ENCODE measurements at places on chromosomes 2 and 18.

DNA sequence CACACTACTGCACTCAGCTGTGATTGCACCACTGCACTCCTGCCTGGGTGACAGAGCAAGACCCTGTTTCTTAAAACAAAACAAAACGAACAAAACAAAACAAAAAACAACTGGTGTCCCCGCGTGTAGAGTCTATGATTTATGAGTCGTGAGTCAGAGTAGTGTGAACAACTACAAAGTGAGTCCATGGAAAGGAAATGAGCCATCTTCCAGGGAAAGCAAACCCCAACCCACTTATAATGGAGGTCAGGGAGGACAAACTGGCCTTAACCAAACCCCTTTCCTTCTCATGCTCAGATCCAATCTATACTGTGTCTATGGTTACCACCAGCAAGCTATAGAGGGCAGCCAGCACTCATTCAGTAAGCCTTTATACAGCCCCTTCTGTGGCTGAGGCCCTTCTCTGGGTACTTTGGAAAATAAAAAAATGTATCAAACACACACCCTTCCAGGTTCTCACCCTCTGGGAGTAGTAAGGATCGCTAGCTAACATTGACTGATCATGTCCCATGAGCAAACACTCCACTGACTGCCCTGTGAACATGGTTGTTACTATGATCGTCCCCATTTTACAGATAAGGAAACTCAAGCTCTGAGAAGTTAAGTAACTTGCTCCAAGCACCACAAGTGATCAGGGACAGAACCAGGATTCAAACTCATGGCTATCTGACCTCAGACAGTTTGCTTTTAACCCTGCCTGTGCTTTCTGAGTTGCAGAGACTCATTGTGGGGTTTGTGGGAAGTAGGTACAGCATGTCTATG, 24.7 kb upstream of the COLEC12 start:
- peak; percentile 48 for DNase-seq

- no peak for DNase-seq
Measured at GRCh38 chr18:41504316-41504715, 450.7 kb upstream of the PIK3C3 start.

- DNase-seq, result no peak
Measured at GRCh38 chr2:62074233-62074632, 121.7 kb upstream of the B3GNT2 start.

- no peak for DNase-seq
Measured at GRCh38 chr2:222410534-222410933, 13.8 kb upstream of the SGPP2 start.

DNA sequence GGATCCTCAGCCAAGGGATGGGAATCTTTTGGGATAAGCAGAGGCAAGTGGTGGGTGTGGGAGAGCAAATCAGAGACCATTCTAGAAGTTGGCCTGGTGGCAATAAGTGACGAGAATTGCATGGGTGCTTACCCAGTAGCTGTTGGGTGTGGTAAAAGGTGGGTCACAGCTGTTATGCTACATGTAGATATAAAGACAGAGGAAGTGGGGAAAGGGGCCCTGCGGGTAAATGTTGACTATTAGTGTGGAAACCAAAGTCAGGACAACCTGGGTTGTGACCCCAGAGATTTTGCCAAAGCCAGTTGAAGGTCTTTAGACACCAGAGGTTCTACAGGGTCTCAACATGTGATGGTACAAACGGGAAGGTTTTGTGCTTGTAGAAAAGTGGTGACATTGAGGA, 443.6 kb upstream of the HNRNPA3 start:
- no peak for DNase-seq

GRCh38 chr2:80420530-80421208, 116.1 kb upstream of the LRRTM1 start:
- no peak for DNase-seq

- no peak for DNase-seq
Measured at GRCh38 chr2:129071531-129071930, 752.9 kb upstream of the HS6ST1 start.

GRCh38 chr2:241843321-241844065, 15.2 kb downstream of the PDCD1 start:
- no peak for DNase-seq

- DNase-seq, result peak; percentile 46
Measured at GRCh38 chr18:7789856-7790552, 222.9 kb downstream of the PTPRM start.

GRCh38 chr2:30985493-30986230, 152.6 kb downstream of the GALNT14 start:
- DNase-seq, result no peak

GRCh38 chr2:219570194-219570923, 980 bp downstream of the OBSL1 start:
- DNase-seq, result peak; percentile 24

DNA sequence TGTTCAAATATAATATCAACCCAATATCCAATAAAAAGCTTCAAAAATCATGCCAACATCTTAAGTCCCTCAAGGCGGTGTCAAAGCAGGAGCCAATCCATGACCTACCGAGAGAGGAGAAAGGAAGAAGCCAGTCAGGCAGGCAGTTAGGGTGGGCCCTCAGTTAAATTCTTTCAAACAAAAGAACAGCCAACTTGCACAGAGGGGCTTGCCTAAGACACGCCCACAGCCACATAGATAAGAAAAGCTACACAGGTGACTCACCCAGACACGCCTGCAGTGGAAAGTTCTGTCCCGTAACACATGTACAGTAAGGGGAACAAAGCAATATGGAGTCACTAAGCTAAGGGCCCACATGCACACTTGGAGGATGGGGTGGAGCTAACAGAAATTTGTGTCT, 61.3 kb downstream of the SP110 start:
- DNase-seq, result peak; percentile 5

GRCh38 chr2:98790221-98790620, 59.3 kb upstream of the MGAT4A start:
- no peak for DNase-seq

- peak; percentile 46 for DNase-seq
Measured at GRCh38 chr18:33201509-33201926, 239.0 kb downstream of the CCDC178 start.

DNA sequence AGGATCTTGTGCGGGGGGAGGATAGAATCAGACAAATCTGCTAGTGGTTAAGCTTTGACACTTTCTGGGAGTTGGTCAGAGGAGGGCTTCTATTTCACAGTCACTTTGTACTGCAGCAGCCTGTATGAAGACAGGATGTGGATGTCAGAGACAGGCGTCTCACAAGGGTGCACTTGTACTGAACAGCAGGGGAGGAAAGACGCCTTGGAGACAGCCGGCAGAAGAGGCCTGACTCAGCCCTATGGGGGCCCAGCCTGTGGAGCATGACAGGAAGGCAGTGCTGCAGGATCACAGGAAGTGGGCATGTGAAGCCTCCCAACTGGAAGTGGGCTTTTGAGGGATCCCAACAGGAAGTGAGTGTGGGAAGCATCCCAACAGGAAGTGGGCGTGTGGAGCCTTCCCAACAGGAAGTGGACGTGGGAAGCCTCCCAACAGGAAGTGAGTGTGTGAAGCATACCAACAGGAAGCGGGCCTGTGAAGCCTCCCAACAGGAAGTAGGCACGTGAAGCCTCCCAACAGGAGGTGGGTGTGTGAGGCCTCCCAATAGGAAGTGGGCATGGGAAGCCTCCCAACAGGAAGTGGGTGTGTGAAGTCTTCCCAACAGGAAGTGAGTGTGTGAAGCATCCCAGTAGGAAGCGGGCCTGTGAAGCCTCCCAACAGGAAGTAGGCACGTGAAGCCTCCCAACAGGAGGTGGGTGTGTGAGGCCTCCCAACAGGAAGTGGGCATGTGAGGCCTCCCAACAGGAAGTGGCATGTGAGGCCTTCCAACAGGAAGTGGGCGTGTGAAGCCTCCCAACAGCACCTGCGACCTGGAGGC, 212.3 kb downstream of the SNTG2 start:
- no peak for DNase-seq

- DNase-seq, result peak; percentile 27
Measured at GRCh38 chr18:2083691-2084090, 487.6 kb downstream of the METTL4 start.

GRCh38 chr18:52288403-52289004, 51.5 kb upstream of the DCC start:
- peak; percentile 8 for DNase-seq

- DNase-seq, result no peak
Measured at GRCh38 chr2:151408788-151409600, 708 bp upstream of the RIF1 start.

DNA sequence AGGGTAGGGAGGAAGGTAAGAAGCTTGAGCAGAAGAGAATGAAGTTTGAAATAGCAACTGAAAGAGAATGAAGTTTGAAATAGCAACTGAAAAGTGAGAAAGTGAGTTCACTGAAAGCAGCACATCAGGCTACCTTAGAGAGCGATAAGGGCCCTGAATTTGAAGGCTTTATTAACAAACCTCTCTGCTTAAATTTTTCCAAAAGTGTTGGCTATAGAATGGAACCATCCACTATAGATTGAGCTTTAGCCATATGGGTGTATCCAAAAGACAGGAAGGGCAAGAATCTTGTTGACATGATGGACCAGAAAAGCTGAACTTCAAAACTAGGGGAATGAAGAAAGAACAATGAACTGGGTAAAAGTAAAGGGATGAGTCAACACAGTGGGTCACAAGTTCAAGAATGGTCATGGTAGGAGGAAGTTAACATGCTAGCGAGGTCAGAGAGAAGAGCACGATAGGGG, 122.5 kb downstream of the ASXL3 start:
- DNase-seq, result no peak

DNA sequence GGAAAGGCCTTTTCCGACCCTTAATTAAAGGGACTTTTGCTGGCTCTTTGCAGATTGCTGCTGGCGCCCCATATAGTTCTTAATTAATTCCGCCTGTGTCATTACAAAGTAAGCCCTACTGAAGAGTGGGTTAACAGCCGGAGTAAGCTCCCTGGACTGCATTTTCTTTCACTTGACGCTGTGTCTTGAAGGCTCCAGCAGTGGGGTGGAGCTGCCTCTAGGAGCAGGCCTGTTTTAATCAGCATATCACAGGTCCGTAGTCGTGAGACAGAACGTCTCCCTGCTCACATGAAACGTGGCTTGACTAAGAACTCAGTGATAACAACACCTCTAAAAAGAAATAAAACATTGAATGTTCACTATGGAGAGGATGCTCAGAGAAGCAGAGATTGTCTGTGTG, 329.9 kb upstream of the RAB12 start:
- DNase-seq, result no peak

- DNase-seq, result peak; percentile 83
Measured at GRCh38 chr2:38947241-38948239, 57.9 kb downstream of the ARHGEF33 start.

GRCh38 chr2:241534293-241534692, 24.3 kb upstream of the BOK start:
- no peak for DNase-seq

DNA sequence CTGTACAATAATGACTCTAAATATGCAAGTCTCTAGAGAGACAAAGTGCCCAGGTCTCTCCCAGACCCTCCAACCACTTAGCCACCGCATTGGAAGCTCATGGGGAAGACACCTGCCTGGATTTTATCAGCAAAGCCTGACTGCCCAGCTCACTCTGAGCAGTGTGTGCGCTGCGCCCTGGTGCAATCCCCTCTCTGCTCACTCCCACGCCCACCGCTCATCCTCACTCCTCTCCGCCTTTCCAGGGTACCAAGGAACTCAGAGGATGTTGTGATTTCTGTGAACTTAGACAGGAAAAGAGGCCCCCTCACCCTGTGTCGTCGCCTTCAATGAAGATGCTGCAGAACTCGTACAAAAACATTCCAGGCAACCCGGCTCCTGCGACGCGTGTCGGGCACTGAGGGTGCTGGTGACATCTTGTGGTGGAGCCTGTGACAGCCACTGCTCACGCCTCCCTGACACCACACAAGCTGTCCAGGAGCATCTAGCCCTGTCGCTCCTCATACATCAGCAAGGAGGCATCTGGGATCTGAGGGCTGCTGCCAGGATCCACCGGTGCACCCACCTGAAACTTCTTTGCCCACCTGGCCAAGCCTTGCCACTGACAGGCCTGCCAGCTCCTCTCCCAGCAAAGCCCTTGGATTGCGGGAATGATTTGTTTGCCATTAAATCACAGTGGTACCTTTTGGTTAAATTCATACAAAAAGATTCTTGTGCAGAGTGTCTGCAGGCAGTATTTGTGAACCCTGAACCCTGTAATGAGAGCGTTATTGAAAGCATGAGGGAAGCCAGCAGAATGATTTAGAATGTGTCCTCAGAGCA, 220.4 kb downstream of the ZNF516 start:
- peak; percentile 9 for DNase-seq

DNA sequence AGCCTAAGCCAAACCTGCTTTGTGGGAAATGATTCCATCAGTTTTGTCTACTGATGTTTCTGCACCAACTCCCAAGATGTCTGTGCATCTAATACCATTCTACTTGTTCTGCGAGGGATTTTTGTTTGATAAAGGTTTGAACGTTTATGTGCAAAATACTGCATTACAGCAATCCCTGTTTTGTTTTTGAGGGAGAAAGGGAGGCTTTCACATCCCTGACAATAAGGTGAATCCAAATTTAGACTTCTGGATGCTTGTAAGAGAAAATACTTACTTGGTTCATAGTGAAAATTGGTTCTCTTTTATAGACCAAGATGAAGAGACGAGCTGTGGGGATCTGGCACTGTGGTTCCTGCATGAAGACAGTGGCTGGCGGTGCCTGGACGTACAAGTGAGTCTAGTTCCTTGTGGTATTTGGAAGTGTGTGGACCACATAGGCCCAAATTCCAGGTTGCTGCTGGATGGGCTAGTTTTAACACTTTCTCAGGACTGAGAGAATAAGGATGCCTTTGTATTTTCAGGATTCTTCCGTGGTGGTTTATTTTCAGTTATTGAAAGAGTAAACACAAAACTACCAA, 1.1 kb downstream of the RPL37A start:
- DNase-seq, result no peak

GRCh38 chr18:70068981-70069380, 121.3 kb upstream of the CD226 start:
- no peak for DNase-seq

DNA sequence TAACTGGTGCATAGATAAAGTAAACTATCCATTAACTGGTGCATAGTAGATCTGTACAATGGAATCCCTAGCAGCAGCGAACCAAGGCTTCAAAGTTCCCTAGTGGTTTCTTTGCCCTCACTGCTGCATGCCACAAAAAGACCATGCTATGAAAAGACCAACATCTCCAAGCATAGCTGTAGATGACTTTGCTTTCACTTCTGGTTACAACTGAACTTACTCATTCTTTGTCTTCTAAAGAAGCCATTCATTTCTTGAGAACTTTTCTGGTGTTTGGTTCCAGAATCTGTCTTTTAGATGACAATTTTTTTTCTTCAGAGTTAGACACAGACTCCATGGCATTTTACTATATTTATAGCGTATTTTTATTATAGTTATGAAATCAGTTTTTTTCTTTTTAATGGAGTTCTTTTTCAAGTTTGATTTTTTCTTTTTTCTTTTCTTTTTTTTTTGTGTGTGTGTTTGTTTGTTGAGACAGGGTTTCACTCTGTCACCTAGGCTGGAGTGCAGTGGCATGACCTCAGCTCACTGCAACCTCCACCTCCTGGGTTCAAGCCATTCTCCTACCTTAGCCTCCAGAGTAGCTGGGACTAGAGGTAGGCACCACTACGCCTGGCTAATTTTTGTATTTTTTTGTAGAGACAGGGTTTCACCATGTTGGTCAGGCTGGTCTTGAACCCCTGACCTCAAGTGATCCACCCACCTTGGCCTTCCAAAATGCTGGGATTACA, 63.6 kb downstream of the SLC35F5 start:
- no peak for DNase-seq
